ENCODE measurements at places on chromosomes 1 and 21.

DNA sequence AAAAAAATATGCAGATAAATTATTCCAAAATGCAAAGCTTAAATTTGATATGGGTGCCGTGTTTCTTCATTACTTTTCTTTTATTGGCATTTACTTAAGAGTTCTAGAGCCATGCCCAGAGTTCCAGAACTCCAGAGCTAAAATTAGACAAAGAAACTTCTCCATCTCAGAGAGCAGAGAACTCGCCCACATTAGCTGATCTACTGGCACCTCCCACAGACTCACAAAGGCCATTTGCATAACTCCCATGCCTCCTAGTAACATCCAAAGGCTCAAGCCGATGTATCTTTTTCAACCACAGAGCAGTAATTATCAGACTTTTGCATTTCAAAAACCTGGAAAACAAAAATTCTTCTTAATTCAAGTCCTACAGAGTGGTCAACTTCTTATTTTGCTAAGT, 323.8 kb upstream of the ST6GALNAC5 start:
- DNase-seq = no peak

GRCh38 chr1:156319664-156320063, 18.4 kb downstream of the CCT3 start:
- no peak for DNase-seq

GRCh38 chr1:161855260-161855659, 89.1 kb downstream of the ATF6 start:
- DNase-seq = no peak

- no peak for DNase-seq
Measured at GRCh38 chr1:206066479-206067171, 13.7 kb downstream of the RHEX start.

GRCh38 chr1:76576876-76577524, 290.3 kb upstream of the ST6GALNAC5 start:
- DNase-seq = no peak

DNA sequence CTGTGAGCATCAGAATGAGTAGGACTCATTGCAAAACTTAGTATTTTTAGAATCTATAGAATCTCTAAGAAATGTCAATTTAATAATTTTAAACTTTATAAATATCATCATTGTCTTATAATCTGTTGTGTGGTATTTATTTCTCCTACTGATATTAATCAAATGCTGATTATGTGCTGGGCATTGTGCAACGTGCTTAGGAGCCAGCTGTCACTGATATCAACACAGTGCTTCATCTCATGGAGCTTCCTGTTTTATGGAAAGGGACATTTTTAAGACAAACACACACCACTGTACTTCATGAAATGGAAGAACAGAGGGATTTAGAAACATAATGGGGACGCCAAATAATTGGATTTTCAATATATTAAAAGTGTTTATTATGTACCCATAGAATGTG, 737.9 kb upstream of the TMPRSS15 start:
- DNase-seq = no peak

GRCh38 chr1:11187931-11188330, 1.2 kb upstream of the ANGPTL7 start:
- DNase-seq = no peak

GRCh38 chr1:59290193-59290949, 6.5 kb upstream of the FGGY start:
- DNase-seq = no peak

DNA sequence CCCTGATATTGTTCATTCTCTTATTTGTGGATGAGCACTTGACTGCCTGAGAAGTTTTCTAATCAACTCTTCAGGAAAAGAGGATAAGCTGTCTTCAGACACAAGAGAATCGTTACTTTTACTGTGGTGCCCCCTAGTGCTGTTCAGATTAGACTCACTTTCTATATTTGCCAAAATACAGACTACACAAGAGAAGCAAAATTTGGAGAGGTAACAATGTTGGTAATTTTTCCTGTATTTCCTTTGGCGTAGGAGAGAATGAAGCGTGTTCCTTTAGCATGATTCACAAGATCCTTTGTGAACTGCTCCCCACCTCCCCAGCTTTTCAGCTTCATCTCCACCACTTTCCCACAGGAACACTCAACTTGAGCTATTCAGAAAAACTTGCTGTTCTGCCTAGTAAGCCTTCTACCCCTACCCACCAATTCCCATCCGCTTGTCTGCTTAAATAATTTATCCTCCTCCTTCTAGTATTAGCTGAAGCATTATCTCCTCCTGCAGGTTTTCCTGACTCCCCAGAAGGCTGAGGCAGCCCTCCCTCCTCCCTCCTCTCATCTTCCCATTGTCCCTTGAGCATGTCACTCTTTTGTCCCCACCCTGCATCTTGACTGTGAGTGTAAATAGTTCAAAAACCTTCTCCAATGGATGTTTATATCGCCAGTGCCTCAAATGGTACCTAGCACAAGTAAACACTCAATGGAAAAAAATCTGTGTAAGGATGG, 4.5 kb downstream of the TNFSF4 start:
- peak; percentile 74 for DNase-seq

- no peak for DNase-seq
Measured at GRCh38 chr1:177054542-177054941, 110.0 kb downstream of the ASTN1 start.

GRCh38 chr1:42847111-42847595, 740 bp downstream of the ZNF691 start:
- no peak for DNase-seq

- no peak for DNase-seq
Measured at GRCh38 chr1:53944469-53945182, 873 bp downstream of the IFT25 start.

DNA sequence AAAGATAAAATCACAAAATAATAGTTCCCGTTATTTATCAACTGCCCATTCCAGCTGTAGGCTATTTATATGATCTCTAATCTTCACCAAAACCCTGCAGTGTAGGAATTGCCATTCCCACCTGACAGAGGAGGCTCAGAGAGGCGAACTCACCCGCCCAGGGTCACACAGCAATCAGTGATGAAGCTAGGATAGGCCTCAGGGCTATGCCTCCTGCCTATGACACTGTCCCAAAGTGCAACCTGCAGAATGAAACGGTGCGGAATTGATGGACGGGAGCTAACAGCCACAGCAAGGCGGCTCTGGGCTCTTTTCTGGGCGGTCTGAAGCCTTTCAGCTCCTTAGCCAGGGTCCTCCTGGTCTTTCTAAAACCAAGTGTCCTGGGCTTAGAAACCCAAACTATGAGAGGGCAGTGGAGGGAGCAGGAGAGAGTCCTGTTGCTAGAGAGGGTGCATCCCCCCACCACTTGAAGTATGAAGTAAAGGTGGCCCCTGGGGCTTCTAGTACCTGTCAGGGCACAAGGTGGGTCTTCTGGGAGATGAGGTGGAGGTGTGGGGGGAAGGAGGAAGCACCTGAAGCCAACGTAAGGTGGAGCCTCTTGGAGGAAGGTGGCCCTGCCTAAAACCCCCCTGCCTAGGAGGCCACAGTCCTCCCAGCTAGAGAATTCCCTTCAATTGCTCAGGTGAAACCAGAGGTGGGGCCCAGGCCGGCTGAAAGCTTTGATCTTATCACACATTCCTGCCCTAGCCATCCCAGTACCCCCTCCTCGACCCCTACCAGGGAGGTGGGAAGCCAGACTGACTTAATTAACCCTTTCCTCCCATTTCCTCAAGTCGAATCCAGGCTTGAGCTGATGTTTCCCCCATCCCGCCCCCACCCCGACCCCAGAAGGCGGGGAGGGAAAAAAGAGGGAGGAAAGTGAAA, 14.8 kb downstream of the HSPG2 start:
- no peak for DNase-seq
